NCI-H524 (cell line): ENCODE measurements at places on chromosomes 13 and 19.

- no peak for DNase-seq
Measured at GRCh38 chr13:72986197-72986596, 72.6 kb upstream of the KLF5 start.

- no peak for DNase-seq
Measured at GRCh38 chr13:37910790-37911189, 41.2 kb upstream of the TRPC4 start.

- DNase-seq = no peak
Measured at GRCh38 chr13:80841414-80841813, 500.5 kb upstream of the SPRY2 start.

- no peak for DNase-seq
Measured at GRCh38 chr19:1935484-1936208, 5.3 kb upstream of the CSNK1G2 start.

DNA sequence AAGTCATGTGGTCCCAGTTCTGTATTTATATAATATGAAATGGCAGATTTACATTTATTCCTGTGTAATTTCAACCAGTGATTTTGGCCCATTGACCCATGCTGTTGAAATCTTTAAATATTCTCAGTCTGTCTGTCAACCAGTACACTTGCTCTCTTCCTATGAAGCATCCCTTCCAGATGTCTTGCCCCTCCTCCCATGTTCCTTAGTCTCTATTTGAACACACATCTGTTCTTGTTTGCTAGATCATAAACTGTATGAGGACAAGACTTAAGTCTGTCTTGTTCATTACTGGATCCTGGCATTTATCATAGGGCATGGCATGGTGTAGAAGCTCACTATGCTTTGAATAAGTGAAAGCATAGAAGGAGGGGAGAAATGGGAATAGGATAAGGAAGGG, 34.9 kb downstream of the STARD13 start:
- DNase-seq = no peak

DNA sequence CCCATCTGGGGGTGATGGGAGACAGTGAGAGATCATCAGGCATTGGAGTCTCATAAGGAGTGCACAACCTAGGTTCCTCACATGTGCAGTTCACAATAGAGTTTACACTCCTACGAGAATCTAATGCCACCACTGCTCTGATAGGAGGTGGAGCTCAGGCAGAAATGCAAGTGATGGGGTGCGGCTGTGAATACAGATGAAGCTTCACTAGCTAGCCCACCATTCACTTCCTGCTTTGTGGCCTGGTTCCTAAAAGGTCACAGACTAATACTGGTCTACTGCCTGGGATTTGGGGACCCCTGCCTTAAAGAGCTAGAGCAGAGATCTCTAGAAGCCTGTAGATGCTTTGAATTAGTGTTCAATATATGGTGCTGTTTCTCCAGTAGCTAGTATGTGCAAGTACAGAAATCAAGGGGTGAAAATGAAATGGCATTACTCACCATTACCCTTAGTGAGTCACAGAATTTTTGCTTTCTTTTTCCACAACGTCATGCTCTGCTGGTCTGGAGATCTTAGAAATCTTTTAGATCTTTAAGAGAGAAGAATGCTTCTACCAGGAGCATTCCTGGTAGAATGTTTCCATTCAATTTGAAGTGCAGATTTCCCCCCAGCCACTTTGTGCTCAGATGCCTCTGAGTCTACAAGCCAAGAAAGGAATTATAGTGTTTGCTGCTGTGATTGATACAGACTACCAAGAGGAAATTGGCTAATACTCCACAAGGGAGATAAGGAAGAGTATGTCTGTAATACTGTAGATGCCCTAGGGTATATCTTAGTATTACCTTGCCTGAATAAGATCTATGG, 2301.2 kb downstream of the PCDH9 start:
- DNase-seq = no peak

- no peak for DNase-seq
Measured at GRCh38 chr13:98422046-98422445, 154.9 kb downstream of the STK24 start.

DNA sequence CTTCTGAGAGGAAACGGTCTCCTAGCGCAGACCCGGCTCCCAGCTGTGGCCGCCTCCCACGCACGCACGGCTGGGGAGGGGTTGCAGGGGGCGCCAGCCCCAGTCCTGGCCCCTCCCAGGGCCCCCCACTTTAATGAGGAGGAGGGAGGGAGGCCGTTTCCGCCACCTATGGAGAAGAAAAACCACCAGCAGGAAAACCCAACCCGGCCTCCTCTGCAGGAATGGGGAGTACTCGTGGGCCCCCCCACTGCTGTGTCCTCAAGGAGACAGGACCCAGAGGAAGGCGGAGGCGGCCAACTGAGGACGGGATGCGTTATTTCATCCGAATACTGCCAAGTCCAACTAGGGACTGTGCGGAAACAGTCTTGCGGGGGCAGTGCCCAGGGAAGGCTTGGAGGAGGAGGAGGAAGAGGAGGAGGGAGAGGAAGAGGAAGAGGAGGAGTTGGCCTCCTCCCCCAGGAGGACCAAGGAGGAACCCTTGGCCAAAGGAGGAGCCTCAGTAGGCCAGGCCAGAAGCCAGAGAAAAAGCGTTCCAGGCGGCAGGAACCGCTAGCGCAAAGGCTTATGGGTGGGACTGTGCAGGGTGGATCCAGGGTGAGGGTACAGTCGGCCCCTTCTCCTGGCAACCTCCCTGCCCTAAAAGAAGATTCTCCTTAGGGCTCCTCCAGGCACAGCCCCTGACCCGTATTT, 3.9 kb upstream of the SSBP4 start:
- DNase-seq = no peak

DNA sequence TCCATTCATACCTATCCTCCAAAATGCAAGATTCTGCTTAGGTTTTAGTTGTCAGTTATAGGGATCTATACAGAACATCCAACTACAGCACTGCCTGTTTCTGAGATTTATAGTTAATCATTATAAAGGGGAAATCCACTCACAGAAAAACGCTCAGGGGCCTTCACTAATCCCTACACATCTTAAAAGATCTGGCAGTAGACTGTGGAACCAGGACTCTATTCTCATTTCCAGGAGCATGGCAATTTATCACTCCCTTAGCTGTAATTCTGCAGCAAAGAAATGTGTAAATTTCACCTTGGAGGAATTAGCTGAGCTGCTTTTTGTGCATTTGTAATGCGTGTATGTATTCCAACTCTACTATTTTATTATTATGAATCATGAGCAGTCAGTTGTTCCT, 1128.1 kb upstream of the PRR20A start:
- no peak for DNase-seq
